Activated B cell treated with CpG ODN at 0.5 μM for 24 hours (primary cell): ENCODE measurements at places on chromosomes 11 and 22. TPM values are rescaled to one million over a fixed set of nuclear protein-coding genes. Genes with fewer than 3 reads are reported as not detected.

DNA sequence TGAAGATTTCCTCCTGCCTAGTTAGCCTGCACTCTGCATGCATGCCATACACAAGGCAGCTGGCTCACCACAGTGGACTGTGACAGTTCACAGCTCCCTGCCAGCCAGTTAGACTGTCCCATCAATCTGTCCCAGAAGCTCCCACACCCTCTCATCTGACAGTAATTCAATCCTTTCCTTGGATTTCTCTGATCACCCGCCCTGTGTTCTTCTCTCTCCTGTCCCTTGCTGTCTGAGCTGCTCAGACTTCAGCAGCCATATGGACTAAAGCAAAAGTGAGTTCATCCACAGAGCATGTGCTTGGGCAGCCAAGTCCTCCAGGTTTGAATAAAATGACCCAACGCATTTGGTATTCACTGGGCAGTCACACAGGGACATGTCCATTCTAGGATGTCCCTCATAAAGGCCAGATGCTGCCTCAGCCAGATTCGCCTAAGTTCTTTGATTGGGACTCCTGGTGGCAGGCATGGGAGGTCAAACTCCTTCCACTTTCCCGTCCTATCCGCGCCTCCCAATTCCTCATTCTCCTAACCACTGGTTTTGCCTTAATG is 54.5 kb upstream of the ZBTB44 start:
- DNase-seq = no peak

GRCh38 chr11:74366576-74366975 is 31.7 kb downstream of the PGM2L1 start:
- no peak for DNase-seq

GRCh38 chr11:47057365-47057764 is 119.3 kb downstream of the ARFGAP2 start:
- DNase-seq = no peak

GRCh38 chr11:11998091-11998781 is 10.2 kb downstream of the DKK3 start:
- DNase-seq = no peak

DNA sequence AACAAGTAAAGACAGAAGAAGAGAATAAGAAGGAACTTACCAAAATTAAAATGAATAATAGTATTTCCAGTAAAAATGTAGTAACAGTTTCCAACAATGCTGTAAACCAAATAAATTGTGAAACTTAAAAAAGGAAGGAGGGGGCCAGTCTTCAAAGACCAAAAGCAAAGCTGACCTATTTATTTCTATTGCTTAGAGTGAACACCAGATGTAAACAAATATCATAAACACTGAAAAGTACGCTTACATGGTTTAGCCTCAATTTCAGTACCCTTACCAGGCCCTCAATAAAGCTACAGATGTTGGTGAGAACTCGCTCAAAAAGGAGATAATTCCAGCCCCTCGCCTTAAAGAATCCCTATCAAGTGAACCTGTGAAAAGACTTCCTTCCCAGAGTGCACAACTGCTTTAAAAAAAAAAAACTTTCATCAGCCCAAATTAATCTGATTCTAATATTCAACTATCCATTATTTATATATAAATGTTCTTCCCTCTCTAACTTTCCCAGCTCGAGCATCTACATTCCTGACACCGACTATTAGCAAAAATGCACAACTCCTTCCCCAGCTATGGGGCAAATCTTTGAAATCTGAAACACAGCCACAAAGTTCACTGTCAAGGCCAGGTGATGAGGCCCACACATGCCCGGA is 2.4 kb downstream of the PHF21A start:
- no peak for DNase-seq

HOATZ gene
- total RNA-seq = not detected in 2 replicates

DNA sequence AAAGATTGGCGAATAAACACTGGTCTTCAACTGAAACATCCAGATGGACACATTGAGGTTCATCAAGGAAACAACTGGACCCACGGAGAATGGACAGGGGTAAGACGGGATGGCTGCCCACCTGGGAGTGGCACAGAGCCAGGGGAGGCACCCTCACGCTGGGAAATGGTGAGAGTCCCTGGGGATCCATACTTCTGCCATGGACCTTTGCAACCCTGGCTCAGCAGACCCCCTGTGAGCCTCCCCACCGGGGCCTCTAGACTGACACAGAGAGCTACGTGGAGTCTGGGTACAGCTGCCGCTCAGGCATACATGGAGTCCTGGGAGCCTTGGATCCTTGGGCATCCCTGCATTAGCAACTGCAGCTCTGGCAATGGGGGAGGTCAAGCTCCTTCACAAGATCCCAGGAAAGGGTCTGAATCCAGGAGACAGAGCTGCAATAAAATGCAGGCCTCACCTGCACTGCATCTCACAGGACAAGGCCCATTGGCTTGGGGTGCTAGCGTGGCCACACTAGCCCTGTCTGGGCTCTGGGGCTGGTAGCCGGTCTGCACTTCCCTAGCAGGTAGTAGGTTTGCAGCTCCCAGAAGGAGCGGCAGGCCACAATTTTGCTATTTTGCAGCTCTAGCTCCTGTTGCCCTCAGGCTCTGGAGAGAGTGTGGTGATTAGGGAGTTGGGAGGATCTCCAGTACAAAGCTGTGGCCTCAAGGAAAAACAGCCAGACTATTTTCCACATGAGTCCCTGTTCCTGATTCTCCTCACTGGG is 496.4 kb upstream of the LRRC4C start:
- DNase-seq = no peak

DNA sequence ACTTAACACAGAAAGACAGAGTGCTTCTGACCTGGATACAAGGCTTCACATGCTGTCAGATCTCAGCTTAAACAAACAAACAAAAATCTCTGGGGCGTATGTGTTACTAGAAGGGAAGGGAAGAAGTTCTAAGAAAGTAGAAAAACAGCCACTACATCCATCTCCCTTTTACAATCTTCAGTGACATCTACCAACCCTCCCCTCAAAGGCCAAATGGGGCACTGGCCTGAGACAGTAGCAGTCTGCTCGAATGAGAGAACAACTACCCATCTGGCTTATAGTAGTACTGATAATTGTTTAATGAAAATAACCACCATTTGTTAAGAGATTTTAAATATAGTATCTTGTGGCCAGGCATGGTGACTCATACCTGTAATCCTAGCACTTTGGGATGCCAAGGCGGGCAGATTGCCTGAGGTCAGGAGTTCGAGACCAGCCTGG is 29.4 kb downstream of the CCDC83 start:
- DNase-seq = no peak

- no peak for DNase-seq
Measured at GRCh38 chr11:107006076-107006833, 12.0 kb downstream of the GUCY1A2 start.

DNA sequence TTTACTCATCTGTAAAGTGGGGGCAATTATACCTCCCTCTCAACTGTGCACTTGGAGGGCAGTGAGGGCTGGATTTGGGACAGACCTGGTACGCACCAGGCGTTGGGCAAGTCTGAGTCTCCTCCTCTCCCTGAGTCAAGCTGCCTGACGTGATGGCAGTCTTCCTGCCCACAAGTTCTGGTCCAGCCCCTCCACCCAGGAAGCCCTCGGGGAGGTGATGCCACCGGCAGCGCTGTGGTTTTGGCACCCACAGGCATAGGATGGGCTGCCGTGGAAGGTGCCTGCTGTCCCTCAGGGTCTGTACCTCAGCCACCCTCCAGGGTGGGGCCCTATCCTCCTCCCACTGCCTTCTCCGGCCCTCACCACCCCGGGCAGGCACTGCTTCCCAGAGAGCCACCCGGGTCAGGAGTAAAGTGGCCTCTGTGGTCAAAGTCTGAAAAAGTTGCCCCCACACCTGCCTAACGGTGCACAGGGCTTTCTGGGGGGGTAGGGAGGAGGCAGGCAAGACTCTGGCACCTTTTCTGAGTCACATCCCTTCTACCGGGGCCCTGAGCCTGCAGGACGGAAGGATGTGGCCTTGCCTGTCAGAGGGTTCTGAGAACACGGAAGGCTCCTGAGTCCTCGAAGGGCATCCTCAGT is 6.5 kb upstream of the APOBEC3H start:
- DNase-seq = no peak

HIC2 gene
- 6.5 and 7.1 TPM in 2 replicates for total RNA-seq

GRCh38 chr11:91156041-91156440 is 933.2 kb upstream of the CHORDC1 start:
- no peak for DNase-seq
